ENCODE measurements at places on chromosomes 12 and 14. TPM values are rescaled to one million over a fixed set of nuclear protein-coding genes. Genes with fewer than 3 reads are reported as not detected.

The CTSG gene
- 0.52 TPM for total RNA-seq

The PLXNC1 gene
- total RNA-seq = 17.2 TPM

The PZP gene
- 1.0 TPM for total RNA-seq

The HOXC12 gene
- total RNA-seq = not detected

The CALM1 gene
- 99.7 TPM for total RNA-seq

The ACSM4 gene
- not detected for total RNA-seq

The CATSPERB gene
- 2.1 TPM for total RNA-seq

The CYP27B1 gene
- under 0.01 TPM for total RNA-seq

The WDR20 gene
- total RNA-seq = 26.1 TPM

Data from skeletal muscle tissue (tissue), 5 donors.